ENCODE measurements at places on chromosomes 5 and 9.

GRCh38 chr9:135040892-135041291, 46.6 kb upstream of the OLFM1 start:
- DNase-seq, result no peak

- no peak for DNase-seq
Measured at GRCh38 chr9:110785166-110785565, 116.6 kb downstream of the MUSK start.

DNA sequence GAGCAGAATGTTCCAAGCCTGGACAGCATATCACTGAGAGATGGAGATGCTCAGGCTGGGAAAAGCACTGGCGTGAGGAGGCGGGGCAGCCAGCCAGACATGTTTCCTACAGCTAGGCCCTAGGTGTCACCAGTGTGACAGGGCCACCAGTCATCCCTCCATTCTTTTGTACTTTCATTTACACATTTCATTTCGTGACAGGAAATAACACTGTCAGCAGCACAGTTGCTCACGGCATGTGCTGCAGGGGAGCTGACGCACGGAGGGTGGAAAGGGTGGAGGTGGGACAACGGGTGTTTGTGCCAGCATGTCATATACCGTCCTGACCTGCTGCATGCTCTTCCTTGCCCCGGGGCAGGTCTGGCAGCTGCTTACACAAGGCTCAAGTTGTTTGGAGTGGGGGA, 14.8 kb upstream of the CEMIP2 start:
- peak; percentile 69 for DNase-seq

GRCh38 chr9:134267881-134268724, 58.2 kb upstream of the RXRA start:
- DNase-seq, result no peak

GRCh38 chr5:1508659-1509290, 15.0 kb downstream of the LPCAT1 start:
- DNase-seq, result no peak

GRCh38 chr5:117494188-117494587, 919.6 kb upstream of the SEMA6A start:
- DNase-seq, result peak; percentile 21

GRCh38 chr5:112923148-112923917, 1.3 kb upstream of the REEP5 start:
- DNase-seq, result no peak

DNA sequence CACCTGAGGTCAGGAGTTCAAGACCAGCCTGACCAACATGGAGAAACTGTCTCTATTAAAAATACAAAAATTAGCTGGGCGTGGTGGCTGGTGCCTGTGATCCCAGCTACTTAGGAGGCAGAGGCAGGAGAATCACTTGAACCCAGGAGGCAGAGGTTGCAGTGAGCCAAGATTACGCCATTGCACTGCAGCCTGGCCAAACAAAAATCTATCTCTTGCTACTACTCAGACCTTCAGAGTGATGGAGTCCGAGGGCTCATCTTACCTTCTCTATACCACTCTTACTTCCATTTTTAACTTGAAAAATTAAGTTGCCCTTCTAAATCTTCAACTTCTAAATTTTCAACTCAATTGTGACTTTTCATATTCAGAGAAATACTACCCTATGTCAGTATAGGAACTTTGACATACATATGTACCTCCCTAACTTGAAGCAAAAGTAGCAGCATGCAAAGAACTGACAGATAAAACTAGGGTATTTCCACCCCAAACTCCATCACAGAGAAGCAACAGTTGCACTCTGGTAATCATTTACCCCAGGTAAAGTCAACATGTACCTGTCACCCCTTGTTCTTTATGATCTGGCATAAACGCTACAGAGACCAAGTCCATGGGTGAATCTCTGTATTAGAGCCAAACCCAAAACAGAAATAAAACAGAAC, 11.4 kb downstream of the ZFAND5 start:
- no peak for DNase-seq

DNA sequence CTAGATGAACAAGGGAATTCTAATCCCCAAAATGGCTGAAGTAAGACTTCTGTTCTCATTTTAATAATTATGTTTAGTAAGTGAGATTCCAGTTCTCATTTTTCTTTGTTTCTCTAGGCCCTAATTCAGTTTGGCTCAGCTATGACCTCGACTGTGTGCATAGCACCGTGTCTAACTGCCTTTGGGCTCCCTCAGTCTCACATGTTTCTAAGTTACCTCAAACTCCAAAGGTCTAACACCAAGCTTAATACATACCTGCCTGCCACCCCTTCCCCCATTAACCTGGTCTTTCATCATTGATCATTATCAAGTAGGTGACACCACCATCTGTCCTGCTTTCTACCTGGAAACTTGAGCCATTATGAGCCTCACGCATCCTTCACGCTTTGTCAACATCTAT, 273.2 kb downstream of the SAXO1 start:
- DNase-seq, result no peak

All from EH (cell line).